ENCODE measurements at places on chromosomes 5 and 9.

DNA sequence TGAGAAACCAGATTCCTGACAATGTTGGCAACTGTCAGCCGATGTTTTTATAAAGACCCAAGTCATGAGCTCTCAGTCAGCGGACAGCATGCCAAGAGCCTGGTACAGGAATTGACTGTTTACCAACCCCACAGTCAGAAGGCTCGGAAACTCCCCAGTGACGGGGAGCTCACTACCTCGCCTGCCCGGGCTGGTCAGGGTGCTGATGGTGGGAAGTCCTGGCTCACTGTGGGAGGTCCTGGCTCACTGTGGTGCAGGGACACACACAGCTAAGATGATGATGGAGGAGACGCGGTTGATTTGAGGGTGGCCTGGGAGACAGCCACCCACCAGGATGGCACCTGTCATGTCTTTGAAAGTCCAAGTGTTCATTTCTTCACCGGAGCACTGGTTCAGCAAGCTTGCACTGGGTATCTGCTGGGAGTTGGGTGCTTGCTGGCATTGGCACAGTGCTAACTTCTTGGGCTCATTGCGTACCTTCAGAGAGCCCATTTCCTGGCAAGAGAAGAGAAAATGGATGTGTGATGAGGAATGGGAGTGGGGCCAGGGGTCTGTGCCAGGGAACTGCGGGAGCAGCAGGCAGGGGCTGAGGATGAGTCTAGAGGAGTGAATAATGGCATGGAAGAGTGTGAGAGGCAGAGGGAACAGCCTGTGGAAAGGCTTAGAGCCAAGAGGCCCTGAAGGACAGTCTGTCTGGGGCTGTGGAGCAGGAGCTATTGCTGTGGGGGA is 15.3 kb downstream of the ASS1 start:
- DNase-seq = no peak

DNA sequence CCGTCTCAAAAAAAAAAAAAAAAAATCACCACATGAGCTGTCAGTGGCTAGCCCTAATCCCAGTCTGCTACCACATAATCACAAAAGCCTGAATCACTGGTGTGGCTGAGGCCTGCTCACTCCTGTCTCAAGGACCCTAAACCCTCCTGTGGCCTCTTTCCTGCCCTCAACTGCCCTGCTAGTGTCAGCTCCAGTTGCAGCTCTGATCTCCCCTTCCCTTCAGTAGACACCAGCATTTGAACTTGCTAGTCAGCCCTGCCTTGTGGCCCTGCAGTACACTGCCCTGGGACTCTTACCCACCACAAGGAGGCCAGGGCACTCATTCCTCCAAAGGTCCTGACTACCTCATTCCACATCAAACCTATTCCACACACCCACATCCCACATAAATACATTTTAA is 9.5 kb upstream of the P4HA2 start:
- DNase-seq = no peak

- DNase-seq = no peak
Observed at GRCh38 chr5:179828756-179829421, 8.2 kb downstream of the SQSTM1 start.

DNA sequence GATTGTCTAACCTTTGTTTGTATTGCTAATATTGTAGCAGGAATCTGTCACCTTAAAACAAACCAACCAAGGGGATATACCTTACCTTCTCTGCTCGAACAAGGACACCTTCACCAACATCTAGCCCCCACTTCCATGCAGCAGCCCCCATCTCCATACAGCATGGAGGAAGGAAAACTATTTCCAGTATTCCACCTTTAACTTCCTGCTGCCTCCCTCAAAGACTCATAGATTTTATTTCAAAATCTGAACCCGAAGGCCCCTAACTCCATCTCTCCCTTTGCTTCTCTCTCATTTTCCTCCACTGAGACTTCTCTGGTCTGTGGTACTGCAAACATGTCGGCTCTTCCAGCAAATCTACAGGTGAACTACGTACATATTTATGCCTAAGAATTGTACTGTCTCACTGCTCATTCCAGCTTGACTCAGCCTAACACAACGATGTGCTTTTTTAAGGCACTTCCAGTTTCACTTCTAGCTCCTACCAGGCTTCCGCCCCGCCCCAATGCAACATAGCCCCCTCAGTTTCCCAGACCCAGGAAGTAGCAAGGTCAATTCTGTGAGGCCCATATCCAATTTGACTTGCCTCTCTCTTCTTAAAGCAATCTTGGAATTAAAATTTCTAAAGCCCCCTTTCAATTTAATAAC is 70.7 kb upstream of the RNF38 start:
- DNase-seq = no peak

DNA sequence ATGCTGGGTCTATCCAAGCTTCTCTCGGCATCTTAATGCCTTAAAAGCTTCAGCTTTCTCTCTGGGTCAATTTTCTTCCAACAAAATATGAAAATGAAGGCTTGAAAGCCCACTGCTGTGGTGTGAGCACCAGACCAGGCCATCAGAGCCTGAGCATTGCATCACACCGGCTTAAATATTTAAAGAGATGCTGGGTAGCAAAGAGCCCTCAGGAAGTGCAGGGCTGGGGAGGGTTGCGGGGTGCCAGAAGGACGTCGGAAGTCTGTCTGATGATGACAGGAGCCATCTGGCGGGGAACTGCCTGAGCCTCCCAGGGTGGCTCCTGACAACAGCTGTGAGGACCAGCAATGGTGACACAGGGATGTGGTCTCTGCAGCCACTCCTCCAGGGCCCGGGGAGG is 185.5 kb downstream of the OLFM1 start:
- no peak for DNase-seq

DNA sequence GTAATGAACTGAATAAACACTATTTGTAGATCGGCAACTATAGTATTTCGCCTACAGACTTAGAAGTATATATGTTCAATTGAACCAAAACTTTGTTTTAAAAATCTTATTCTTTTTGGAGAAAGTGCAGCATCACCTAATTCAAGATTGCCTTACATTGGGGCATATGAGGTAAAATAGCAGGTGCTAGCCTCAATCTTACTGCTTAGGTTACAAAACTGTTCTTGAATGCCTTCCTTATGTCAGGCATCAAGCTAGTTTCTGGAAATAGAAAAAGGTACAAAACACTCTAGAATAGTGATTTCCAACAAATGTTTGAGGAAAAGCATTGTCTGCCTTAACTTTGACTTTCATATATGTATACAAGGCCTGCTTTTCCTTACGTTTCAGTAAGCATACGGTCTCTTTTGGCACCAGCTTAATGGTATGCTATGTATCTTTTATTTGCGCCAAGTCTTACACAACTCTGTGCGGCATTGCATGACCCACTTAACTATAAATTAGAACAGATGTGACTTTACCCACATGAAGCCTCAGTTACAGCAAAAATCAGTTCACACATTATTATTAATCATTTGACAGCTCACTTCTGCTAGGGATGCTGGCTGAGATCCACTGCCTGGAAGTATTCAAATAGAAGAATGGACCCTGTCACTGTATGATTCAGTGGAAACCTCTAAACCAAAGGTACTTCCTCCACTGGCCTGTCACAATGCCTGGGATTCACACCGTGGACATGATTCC is 174.1 kb downstream of the PRELID2 start:
- DNase-seq = no peak

DNA sequence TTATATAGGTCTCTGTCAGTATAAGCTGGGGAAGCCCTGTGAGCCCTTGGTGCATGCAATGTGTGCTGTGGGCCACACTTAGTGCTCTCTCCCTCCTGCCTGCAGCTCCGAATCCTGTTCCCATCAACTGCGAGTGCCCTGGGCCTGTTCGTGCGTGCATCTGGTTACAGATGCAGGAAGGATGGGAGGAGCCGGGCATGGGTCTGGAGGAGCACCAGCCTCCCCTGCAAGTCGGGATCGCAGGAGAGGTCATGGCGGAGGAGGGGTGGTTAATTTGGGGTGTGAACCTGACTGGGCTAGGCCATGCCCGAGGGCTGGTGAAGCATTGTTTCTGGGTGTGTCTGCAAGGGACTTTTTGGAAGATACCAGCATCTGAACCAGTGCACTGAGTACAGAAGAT is 274.6 kb upstream of the IRX4 start:
- no peak for DNase-seq
